ENCODE measurements at places on chromosomes 7 and 10.

DNA sequence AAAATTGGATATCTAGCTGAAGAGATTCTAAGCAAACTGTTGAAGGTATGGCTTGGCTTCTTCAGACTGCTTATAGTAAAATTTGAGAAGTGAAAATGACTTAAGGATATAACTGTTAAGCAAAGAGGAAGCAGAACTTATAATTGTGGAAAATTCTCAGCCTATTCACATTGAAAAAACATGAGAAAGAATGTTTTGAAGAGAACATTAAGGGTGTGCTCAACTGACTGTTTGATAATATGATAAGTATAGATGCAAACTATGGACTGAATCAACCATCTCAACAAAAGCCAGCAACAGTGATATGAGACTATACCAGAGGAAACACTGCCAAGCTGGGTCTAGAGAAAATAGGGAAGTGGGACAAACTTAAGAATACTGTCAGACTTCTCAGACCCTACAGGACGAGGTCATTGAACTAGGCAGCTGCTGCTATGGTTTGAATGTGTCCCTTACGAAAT, 133.1 kb upstream of the PPP1R3A start:
- DNase-seq, result no peak

DNA sequence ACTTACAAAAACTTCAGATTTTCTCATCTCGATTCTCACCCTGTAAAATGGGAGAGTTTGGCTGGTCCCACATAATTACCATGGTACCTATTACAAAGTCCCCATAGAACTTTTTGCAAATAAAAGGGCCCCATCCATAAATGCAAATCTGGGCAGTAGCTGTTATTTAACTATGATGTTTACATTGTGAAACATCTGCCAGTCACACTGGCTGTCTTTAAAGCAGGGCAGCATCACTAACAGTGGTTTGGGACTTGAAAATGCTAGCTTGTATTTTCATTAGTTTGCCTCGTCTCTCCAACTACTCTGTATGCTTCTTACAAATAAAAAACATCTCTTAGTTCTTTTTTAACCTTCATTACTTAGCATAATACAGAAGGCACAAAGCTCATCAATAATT, 240.7 kb downstream of the FZD1 start:
- DNase-seq, result no peak

- no peak for DNase-seq
These were observed 693.9 kb downstream of the REEP3 start for GRCh38 chr10:64215088-64215487.

DNA sequence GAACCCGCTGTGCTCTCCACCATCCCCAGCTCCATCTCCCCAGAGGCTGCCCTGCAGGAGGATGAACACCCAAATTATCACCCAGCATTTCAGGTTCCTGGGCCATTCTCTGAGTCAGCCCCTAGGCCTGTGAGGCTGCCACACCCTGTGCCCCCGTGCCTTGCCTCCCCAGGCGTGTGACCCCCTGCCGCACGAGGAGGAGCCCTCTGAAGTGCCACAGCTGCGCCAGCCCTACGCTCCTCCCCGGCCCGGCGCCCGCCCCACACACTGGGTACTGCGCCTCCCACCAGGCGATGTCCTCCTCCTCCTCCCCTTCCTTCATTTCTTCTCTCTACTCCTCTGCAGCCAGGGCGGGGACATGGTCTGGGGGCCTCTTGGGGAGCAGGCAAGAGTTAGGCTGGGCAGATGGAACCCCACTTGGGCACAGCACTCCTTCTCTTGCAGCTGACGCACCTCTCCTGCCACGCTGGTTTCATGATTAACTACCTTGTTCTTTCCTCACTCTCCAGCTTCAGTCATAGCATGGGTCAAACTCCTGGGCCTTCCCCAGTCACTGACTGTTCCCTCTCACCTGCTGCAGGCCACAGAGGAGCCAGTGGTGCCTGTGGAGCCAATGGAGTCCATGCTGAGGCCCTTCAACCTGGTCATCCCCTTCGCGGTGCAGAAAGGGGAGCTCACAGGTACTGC, 12.7 kb upstream of the ATP6V1F start:
- DNase-seq, result no peak

DNA sequence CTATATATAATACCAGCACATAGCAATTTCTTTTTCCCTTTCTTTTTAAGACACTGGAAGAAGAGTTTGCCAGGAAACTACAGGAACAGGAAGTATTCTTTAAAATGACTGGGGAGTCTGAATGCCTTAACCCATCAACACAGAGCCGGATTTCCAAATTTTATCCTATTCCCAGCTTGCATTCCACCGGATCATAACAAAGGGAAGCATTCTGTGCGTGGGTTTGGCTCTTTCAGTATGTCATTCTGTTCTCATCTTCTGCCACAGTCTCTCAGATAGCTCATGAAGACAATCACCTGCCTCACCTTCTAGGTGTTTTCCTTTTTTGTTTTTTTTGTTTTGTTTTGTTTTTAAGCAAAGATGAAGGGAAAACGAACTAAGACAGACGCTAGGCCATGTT, 58.6 kb downstream of the SLK start:
- DNase-seq, result no peak

GRCh38 chr10:47098964-47099363, 187.7 kb downstream of the PTPN20 start:
- DNase-seq, result no peak

GRCh38 chr10:124534231-124534798, 72.7 kb downstream of the LHPP start:
- peak; percentile 92 for DNase-seq

- DNase-seq, result no peak
These were observed 66.4 kb downstream of the MYL10 start for GRCh38 chr7:101562531-101563197.

GRCh38 chr10:34547291-34547690, 267.8 kb downstream of the PARD3 start:
- DNase-seq, result no peak

- DNase-seq, result no peak
These were observed 35.6 kb downstream of the SRPK2 start for GRCh38 chr7:105352901-105353668.

- no peak for DNase-seq
These were observed 58.1 kb downstream of the PRTFDC1 start for GRCh38 chr10:24894309-24894708.

DNA sequence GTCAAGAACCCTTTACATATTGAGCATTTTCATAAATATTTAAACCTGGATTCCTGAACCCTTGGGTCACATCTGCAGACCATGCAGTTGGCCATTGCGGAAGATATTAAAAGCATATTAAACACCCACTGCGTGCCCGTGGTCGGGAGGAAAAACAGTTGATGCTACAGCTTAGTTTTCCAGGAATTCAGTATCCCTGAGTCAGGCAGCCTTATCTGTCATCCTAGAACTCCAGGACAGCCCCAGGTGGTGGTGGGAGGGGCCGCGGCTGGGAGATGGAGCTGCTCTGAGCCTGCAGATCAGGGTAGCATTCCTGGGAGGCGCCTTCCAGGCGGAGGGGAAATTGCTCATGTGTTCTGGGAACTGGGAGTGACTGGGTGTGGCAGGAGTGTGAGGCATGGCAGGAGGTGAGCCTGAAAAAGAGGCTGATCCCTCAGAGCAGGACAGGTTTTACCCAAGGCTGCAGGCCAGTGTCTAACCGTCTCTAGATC, 222.9 kb upstream of the SH2B2 start:
- no peak for DNase-seq

GRCh38 chr10:95920798-95921426, 13.1 kb downstream of the CC2D2B start:
- no peak for DNase-seq

DNA sequence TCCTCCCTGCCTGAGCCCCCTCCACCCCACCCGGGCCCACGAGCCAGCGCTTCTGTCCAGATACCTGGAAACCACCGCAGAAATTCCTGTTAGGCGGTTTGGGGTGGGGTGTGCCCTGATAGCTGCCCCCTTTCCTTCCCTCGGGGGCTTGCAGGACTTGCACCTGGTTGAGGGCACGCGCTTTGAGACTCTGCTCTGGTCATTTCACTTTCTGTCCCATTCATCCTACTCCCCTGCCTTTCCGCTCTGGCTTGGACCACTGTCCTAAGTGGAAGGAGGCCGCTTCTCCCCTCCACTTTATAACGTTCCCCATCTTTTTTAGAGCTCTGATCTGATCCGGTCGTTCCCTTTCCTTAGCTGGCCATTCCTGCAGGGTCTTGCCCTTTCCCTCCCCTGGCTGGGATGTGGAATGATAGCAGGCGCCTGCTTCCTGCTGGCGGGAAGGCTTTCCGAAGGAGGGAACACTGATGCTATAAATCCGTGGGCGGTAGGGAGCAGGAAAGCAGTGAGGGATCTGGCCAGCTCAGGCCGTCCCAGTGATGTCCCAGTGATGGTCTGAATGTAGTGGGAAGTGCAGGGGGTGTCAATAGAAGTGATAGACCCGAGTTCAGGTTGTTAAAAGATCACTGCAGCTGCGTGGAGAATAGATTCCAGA, 852 bp upstream of the PRKAR1B start:
- DNase-seq, result no peak

GRCh38 chr10:81367132-81367531, 507.9 kb upstream of the NRG3 start:
- DNase-seq, result no peak

DNA sequence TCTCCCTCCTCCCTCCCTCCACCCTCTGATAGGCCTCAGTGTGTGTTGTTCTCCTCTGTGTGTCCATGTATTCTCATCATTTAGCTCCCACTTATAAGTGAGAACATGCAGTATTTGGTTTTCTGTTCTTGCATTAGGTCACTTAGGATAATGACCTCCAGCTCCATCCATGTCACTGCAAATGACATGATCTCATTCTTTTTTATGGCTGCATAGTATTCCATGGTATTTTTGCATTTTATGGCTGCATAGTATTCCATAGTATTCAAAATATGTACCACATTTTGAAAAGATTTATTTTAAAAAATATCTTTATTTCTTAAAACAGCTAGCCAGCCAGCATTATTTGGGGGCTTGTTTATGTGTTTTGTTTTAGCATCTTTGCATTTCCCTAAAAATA, 275.6 kb downstream of the SFMBT2 start:
- no peak for DNase-seq

DNA sequence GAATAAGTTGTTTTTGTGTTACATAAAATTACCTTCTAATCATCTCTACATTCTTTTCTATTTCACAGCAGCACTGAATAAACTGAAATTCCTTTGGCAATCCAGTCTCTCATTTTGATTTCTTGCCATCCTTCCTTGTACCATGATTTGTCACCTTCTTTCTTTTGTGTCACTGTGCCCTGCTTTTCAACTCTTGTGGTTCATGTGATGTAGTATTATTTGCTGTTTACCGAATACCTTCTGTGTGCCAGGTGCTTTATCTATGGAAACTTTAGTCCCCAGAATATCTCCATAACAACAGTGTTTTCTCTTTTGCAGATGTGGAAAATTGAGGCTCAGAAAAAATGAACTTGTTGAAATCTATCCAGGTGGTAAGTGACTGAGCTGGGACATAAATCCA, 220.3 kb downstream of the STK31 start:
- DNase-seq, result no peak

DNA sequence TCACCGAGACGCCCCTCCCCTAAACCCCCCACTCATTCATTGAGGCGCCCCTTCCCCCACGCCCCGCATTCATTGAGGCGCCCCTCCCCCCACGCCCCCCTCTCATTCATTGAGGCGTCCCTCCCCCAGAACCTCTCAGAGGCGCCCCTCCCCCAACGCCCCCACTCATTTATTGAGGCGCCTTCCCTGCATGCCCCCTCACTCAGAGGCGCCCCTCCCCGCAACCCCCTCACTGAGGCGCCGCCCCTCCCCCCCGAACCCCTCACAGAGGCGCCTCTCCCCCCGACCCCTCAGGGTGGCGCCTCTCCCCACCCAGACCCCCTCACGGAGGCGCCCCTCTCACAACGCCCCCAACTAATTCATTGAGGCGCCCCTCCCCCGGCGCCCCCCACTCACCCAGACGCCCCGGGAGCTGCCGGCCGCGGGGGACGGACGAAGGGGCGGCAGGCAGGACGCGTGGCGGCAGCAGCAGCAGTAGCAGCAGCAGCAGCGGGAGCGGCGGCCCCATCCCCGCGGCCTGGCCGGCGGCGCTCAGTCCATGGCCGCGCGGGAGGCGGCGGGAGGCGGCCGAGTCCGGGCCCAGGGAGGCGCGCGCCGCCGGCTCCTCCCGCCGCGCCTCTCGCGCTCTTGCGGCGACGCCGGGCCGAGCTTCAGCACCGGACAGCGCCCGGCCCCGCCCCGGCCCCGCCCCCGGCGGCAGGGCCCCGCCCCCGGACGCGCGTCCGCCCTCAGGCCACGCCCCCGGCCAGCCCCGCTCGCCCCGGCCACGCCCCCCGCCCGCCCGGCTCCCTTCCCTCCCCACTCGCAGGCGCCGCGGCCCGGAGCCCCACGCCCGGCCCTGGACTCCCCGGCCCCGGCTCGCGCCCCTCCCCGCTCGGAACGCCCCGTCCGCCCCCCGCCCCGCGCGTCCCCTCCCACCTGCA, at the start of gene PTPRN2:
PTPRN2 (minus strand) TSS at position 662 of the 923 bp plus-strand sequence.
- DNase-seq, result peak; percentile 77

GRCh38 chr10:89440226-89441009, 26.1 kb downstream of the IFIT5 start:
- DNase-seq, result no peak

- DNase-seq, result no peak
These were observed 17.3 kb downstream of the SLC16A12 start for GRCh38 chr10:89518108-89518507.

DNA sequence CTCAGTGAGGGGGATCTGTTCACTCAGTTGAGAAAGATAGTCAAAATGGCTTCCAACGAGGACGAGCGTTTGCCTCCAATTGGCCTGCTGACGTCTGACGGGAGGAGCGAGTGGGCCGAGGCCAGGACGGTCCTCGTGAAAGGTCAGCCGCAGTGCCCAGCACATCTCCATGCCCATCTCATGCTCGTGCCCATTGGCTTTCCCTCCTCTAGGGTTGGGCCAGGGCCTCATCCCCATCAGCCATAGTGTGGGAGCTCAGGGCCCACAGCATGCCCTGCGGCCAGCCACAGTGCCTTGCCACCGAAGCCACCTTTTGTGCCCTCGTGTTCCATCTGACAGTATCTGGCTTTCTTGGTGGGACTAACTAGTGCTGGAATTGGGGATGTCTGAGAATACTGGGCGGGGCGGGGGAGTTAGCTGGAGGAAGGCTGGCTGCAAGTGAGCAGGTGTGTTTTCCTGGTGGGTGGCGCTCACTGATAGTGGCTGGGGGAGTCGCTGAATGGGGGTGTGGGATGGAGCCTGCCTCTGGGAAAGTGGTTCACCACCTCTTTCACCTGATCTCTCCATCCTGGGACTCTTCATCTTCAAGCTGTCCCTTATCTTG, 13.9 kb downstream of the CHAT start:
- DNase-seq, result peak; percentile 64

GRCh38 chr7:15707570-15707969, 21.1 kb upstream of the MEOX2 start:
- no peak for DNase-seq

DNA sequence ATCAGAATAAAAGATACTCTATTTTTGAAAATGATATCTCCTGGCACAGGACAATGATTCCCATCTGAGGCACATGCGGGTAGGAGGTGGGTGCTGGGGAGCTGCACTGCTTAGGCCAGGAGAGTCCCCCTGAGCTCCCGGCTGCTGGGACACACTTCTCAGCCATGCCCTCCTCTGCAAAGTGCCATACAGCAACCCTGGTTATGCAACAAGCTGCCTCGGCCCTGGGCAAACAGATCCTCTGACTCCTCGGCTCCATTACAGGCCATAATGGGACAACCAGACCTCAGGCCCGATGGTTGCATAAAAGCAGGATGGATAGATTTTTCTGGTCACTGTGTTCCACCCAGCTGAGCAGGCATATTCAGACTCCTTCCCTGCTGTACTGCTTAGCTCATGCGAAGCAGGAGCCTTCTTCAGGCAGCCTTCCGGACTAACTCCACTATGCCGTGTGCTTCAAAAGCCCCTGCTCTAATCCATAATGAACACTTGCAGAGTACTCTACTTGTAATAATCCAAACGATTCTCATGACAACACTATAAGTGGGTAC, 6.5 kb upstream of the LEP start:
- DNase-seq, result no peak

- no peak for DNase-seq
These were observed 39.0 kb downstream of the TMEM120A start for GRCh38 chr7:75955331-75955955.
